ENCODE measurements at places on chromosomes 11 and 22. TPM values are rescaled to one million over a fixed set of nuclear protein-coding genes. Genes with fewer than 3 reads are reported as not detected.

DNA sequence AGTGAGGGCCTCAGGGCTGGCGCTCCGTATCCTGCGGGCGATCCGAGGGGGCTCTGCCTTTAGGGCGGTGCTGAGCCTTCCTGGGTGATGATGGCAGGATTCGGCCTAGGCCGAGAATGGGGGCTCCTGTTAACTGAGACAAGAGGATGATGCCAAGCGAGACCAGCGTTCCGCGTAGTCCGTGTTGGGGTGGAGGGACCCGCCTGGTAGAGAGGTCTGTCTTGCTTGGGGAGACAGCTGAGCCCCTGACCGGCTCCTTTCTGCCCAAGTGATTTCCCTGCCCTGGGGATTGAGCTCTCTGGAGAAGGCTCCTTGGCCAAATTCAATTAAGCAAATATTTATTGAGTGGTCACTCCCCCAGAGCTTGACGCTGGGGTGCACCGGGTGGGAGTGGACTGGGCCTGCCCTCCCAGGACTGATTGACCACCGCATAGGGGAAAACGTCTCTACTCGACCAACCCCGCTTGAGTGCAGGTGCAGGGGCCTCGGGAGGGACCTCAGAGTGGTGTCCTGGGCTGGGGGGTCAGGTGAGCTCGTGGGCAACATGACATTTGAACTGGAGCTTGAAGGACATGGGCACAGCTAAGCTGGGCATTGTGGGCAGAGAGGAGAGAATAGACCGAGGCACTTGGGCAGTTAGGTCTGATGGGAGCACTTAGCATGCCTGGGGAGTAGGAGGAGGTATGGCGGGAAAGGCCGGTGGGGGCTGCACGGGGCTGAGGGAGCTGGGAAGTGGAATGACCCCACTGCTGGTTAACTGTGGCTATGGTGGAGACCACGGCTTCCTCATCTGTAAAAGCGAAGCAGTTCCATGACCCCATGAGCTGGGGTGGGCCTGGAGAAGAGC, 1.1 kb downstream of the GNAZ start:
- no peak for DNase-seq

PRG3 gene
- total RNA-seq: not detected

GRCh38 chr22:43515902-43516301, 104.1 kb downstream of the MPPED1 start:
- no peak for DNase-seq

BMAL1 gene
- total RNA-seq: 10.6 TPM

OR10G4 gene
- not detected for total RNA-seq

GRCh38 chr22:30634471-30635233, 929 bp upstream of the SLC35E4 start:
- DNase-seq: peak; percentile 76

POTEH gene
- not detected for total RNA-seq

- DNase-seq: no peak
These were observed 33.0 kb upstream of the RDX start for GRCh38 chr11:110329445-110329844.

DNA sequence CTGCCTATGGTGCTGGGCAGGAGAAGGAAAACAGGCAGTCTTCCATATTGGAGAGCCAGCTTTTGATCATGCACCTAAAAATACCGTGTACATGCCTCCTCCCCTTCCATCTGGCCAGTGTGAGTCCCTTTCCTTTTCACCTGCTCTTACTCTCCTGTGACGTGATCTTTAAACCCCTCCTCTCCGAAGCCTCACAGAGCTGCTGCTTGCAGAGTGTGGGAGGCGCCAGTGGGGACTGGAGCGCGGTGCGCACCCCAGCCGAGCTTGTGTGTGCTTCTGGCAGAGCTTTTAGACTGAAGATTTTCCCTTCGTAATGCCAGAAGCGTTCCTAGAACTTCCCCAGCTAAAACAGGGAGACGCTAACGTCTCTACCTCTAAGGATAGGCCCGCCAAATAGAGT, 29.8 kb downstream of the MUC6 start:
- DNase-seq: no peak

UBASH3B gene
- total RNA-seq: 10.1 TPM

LYVE1 gene
- total RNA-seq: not detected

DNA sequence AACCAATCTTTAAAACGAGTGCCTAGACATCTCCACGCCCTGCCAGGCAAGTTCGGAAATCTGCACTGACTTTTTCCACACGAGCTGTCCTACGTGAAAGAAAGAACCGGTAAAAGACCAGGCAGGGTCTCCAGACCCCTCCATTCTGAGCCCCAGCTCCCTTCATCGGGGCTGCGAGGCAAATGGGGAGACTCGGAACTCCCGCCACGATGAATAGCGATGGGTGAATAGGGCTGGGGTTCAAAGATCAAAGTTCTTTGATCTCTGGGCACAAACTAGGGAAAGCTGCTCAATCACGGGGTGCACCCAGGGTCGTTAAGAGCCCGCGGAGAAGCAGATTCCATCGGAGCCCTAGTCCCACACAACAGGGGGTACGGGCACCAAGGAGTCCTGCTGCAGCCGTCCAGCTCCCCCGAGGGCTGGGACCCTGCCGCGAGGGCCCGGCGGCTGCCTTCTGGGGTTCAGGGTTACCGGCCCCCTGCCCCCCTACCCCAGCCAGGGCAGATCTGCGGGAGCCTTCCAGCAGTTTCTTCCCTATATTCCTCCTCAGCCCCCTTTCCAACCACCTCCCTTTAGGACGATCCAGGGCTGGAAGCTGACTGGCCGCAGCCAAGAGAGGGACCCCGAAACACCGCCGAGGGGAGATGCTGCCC, 1.1 kb downstream of the LRP4 start:
- DNase-seq: no peak

CERK gene
- total RNA-seq: 20.1 TPM

GRCh38 chr22:47152236-47152635, 389.8 kb downstream of the TBC1D22A start:
- no peak for DNase-seq

DNA sequence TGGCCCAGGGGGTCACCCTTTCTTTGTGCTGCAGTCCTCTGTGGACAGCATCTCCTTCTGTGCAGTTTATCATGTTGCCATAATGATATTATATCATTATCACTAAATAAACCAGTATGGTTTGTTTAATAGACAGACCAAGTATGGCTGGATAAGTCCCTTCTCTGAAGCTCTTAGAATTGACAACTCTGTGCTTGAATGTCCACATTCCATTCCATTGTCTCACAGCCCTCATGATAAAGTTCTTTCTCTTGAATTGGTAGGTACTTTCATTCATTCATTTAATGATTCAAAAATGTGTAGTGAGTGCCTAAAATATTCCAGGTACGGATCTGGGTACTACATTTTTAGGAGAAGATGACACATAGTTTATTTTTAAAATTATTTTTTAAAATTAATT, 7.8 kb downstream of the RPS6KA4 start:
- DNase-seq: no peak

MMP27 gene
- total RNA-seq: not detected

NLRX1 gene
- 12.4 TPM for total RNA-seq

GAB4 gene
- not detected for total RNA-seq

GRCh38 chr11:134559602-134559962, 147.5 kb upstream of the B3GAT1 start:
- no peak for DNase-seq

DNA sequence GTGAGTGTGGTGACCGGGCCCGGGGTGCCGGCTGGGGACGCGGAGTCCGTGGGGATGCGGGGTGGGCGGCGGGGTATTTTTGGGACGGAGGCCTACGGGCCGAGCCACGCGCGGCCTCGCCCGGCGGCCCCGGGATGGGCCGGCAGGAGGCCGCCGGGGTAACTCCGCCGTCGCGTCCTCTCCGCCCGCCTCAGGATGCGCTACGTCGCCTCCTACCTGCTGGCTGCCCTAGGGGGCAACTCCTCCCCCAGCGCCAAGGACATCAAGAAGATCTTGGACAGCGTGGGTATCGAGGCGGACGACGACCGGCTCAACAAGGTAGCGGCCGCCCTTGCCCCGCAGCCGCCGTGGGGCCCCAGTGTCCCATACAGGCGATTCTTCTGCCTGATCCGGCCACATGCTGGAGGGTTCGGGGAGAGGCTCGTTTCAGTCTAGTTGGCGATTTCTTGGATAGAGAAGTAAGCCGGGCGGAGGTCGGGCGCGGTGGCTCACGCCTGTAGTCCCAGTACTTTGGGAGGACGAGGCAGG, 337 bp downstream of the RPLP2 start:
- DNase-seq: no peak

- DNase-seq: no peak
These were observed 16.4 kb upstream of the NEFH start for GRCh38 chr22:29463629-29464028.

MIOX gene
- 0.29 TPM for total RNA-seq

- no peak for DNase-seq
These were observed 497.2 kb downstream of the BUD13 start for GRCh38 chr11:116275635-116276034.

APOBEC3F gene
- 1.9 TPM for total RNA-seq

GRCh38 chr11:8291421-8292350, 28.0 kb upstream of the LMO1 start:
- no peak for DNase-seq

DNA sequence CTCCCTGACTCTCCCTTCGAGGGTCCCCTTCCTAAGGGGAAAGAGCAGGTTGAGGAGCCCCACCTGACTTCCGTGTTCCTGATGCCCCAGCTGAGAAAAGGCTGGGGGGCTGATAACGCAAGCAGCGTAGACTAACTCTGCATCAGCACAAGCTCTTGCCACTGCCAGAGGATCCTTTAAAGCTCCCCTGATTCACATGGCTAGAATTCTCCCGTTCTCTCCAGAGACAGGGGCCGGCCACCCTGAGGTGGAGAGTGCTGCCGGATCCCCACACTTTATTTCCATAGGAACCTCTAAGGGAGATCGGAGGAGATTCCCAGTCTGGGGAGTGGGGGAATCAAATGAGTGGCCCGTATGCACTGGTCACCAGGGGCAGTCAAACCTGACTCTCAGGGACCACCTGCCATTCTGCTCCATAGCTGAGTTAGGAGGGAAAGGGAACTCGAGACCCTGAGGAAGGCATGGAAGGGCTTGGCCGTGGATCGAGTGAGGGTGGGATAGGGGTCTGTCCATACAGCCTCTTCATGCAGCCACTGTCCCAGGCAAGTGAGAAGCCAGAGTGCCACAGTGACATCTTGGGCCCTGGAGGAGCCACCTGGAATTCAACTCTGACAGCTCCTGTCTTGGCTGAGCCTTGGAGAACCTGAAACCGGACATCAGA, 1.4 kb upstream of the VSIG10L2 start:
- no peak for DNase-seq

GRCh38 chr11:72848846-72849466, 34.7 kb downstream of the ATG16L2 start:
- DNase-seq: peak; percentile 27

GRCh38 chr11:1458340-1459218, 28.0 kb downstream of the MOB2 start:
- DNase-seq: no peak

GRCh38 chr11:85884581-85885021, 29.4 kb downstream of the CCDC83 start:
- DNase-seq: no peak

DNA sequence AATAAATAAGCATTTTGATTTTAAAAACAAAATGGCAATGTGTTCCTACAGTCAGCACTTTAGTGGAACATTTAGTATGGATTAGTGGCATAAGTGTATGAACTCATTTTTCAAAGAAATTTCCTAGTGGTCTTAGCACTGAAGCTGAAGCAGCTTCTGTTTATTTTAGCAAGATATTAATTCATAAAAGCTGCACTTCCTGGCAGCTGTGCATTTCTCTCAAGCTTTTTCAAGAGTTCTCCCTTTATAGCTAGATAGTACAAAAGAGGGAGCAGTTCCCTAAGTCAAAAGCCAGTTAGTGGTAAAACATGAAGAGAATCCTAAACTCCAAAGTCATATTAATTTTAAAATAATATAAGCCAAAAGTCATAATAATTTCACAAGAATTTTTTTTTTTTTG, 1036.0 kb upstream of the CCDC90B start:
- no peak for DNase-seq

DNA sequence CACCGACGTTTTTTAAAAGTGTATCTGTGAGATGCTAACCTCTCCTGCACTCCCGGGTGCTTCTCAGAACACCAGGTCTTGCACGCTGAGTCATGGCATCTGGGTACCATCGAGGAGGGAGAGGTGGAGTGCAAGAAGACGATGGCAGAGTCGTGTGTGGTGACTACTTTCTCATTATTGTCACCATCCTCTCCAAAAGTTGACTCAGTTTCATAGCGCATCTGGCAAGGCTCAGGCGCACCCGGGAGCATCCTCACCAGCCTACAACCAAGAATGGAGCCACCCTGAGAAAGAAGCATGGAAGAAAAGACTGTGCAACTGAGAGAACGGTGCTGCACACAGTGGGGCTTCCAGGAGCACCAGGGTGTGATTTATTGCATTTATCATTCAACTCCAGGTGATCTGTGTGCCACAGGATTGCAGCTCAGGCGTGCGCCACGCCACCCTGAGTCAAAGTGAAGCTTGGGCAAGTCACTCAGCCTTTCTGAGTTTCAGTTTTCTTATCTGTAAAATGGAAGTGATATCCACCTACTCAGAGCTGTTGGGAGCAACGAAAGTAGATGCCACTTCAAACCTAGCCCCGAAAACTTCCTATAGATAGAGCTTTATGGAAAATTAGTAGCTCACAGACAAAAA, 65.4 kb downstream of the LINC01488 start:
- no peak for DNase-seq

OR52N2 gene
- not detected for total RNA-seq

ARL2 gene
- total RNA-seq: 76.9 TPM

- DNase-seq: no peak
These were observed 327.8 kb upstream of the ARHGAP42 start for GRCh38 chr11:100359281-100359680.

- peak; percentile 19 for DNase-seq
These were observed 2.9 kb upstream of the PPP6R2 start for GRCh38 chr22:50339945-50340879.

YPEL4 gene
- total RNA-seq: not detected

MISFA gene
- 1.1 TPM for total RNA-seq

PDE2A gene
- 0.92 TPM for total RNA-seq

RIBC2 gene
- total RNA-seq: 1.1 TPM

RBMXL2 gene
- total RNA-seq: not detected

DNA sequence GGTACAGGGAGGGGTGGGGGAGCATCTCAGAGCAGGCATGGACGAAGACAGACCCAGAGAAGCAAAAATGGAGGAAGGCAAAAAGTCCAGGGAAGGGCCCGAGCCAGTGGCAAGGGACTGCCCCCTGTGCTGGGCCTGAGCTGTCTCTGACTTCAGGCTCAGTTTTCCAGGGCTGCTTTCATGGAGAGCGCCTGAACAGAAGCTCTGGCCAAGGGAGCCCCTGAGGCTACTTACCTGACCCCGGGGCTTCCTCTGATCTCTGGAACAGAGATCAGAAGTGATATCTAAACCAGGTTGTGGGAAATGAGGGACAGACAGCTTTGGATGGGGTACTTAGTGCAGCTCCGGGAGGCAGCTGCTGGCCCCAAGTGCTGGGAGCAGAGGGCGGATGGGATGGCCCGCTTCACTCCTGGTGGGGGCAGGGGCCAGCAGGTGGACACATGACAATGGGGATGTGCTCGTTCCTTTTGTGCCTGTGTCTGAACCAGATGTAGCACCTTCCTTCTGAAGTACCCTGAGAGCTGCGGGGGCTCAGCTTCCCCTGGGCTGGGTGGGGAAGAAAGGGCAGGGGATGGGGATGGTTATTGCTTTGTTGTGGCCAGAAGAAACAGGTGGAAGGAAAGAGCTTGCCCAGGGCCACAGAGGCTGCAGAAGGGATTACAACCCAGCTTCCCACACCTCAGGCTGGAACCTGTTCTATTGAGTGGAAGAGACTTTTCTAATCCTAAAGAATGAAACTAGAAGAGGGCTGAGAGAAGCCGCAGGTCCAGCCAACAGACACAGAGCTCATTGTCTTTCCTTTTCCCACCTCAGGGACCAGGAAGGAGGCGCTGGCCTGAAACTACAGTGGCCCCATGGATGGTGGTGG, 5.7 kb downstream of the LRRC10B start:
- no peak for DNase-seq

GRCh38 chr11:85752890-85753581, 57.9 kb downstream of the SYTL2 start:
- DNase-seq: no peak

OR51I1 gene
- not detected for total RNA-seq
